Skin of body (tissue), 3 donors: ENCODE measurements at places on chromosomes 5 and 9. TPM values are rescaled to one million over a fixed set of nuclear protein-coding genes. Genes with fewer than 3 reads are reported as not detected.

- no peak for DNase-seq
These were observed 4.5 kb downstream of the NOXA1 start for GRCh38 chr9:137427454-137428310.

GRCh38 chr9:130482463-130482862 is 37.7 kb downstream of the ASS1 start:
- DNase-seq, result no peak

DNA sequence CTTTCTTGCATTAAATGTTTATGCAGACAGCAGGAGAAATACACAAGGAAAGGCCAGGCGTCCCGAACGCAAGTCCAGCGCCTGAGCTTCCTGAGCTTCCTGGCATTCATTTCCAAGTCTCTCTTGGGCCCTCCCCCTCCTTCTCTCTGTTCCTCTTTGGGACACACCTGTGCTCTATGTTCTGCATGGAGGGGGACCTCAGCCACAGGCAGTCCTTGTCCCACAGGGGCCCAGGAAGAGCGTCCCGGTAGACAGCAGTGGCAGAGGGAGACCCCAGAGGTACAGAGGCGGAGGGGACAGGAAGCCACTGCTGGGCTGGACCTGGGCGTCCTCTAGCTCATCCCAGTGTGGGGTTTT is 221.3 kb downstream of the C9orf50 start:
- DNase-seq, result no peak

DNA sequence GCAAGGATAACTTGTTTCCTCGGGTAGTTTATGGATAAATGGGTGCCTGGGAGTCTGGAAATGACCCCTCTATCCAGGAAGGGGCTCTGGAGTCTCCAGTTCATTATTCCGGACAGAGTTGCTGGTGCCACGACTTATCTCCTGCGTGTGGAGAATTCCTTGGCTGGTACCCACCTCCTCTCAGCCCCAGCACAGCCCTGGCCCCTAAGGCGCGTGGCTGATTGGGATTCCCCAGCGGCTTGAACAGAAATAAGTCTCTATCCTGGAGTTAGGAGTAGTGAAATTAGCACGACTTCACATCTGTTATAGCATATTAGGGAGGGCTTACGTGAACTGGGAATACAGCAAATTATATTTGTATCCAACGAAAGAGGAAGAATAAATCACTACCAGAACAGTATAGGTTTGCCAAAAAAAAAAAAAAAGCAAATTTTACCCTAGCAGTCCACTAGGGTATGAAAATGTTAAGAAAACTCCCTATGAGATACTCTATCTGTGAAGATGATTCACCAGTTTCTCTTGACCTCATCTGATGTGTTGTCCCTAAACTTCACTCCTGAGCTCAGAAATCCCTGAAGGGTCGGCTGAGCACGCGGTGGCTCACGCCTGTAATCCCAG is 172.5 kb upstream of the OTULINL start:
- peak; percentile 59 for DNase-seq

DNA sequence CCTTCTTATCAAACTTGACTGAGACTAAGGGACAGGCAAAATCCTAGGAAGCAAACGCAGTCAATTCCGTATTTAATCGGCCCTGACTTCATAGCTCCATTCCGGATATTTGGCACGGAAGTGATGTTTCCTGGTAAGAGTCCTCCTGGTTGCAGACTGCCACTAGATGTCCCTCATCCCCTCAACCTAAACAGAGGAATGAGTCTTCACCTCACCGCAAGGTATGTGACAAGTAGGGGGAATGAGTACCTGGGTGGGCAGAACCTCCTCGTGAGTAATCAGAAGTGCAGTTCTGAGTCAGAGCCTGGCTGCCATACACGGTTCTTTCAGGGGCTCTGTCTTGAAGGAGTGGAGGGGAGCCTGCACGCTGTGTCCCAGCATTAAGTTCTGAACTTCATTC is 173.6 kb downstream of the MUSK start:
- DNase-seq, result no peak

- DNase-seq, result no peak
These were observed 727 bp upstream of the ADRB2 start for GRCh38 chr5:148825716-148826052.

- DNase-seq, result no peak
These were observed 88.1 kb downstream of the KDM4C start for GRCh38 chr9:6845880-6846279.

- DNase-seq, result no peak
These were observed 263.7 kb downstream of the RASEF start for GRCh38 chr9:82799286-82799685.

The GPR151 gene
- not detected for total RNA-seq

- DNase-seq, result peak; percentile 41
These were observed 1044.2 kb downstream of the TLE4 start for GRCh38 chr9:80615964-80616363.

DNA sequence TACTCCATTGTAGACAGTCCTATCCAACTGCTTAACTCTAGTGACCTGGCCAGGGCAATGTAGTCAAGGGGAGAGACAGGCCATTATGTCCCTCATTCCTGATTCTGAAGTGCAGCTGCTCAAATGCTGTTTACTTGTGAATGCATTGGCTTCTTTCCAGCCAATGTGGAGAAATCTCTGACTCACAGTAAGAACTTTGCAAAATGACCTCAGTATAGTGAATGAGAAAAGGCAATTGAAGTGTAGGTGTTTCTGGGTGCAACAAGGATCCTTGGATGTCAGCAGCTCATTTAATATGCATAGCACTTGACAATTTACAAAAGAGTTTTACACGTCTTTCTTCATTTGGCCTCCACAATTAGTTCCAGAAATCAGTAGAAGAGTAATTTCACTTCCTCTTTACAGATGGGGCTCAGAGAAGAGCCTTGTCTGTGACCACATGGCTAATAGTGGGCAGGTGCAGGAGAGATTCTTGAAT is 367.2 kb downstream of the OSTF1 start:
- DNase-seq, result no peak

GRCh38 chr9:32906213-32906612 is 95.2 kb downstream of the APTX start:
- no peak for DNase-seq

- DNase-seq, result no peak
These were observed 87.5 kb upstream of the RANBP3L start for GRCh38 chr5:36389245-36389644.

DNA sequence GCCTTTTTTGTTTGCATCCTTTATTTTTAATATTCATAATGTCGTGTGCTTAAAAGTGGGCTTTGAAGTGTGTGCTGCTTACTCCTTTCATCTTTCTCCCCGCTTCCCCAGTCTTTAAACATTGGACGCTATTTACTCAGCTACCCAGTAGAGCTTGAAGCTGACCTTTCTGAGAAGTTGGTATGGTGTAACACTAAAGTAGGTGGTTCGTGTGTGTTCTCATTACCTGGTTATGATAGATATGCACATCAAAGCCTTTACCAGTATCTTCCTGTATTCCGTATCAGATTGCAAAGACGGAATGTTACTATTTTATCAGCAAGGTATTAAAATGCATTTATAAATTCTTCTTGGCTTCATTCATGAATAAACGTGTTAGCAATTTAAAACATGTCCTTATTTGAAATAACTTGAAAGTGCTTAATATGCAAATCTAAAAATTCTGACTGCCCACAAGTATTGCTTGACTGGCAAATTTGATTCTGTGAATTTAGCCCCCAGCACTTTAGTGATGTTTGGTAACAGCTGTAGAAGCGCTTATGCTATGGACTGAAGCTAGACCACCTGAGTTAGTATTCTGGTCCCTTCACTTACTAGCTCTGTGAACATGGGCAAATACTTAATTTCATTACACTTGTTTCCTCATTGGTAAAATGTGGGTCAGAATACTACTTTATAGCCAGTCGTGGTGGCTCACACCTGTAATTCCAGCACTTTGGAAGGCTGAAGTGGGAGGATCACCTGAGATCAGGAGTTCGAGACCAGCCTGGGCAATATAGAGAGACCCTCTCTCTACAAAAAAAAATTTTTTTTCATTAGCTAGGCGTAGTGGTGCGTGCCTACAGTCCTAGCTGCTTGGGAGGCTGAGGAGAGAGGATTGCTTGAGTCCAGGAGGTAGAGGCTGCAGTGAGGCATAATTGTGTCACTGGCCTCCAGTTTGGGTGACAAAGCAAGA is 1.7 kb downstream of the RRAGA start:
- DNase-seq, result no peak

The TUSC1 gene
- 10.2 TPM for total RNA-seq

- no peak for DNase-seq
These were observed 61.1 kb upstream of the ARAP3 start for GRCh38 chr5:141742866-141743851.

- DNase-seq, result no peak
These were observed 311.4 kb upstream of the RIOK2 start for GRCh38 chr5:97494465-97494864.

- no peak for DNase-seq
These were observed 304.1 kb downstream of the MAT2B start for GRCh38 chr5:163809473-163809872.

GRCh38 chr5:78004559-78004958 is 228.4 kb upstream of the TBCA start:
- DNase-seq, result no peak

- DNase-seq, result no peak
These were observed 3.8 kb downstream of the ADRB2 start for GRCh38 chr5:148830211-148830610.

- DNase-seq, result no peak
These were observed 28.8 kb downstream of the RAB14 start for GRCh38 chr9:121172726-121173487.

- DNase-seq, result peak; percentile 87
These were observed 30.1 kb downstream of the PTPA start for GRCh38 chr9:129141066-129142041.
